Activated CD8-positive, alpha-beta memory T cell treated with anti-CD3 and anti-CD28 coated beads, Interleukin-2, amount 50 U/mL, for 4 hours (primary cell): ENCODE measurements at places on chromosomes 5 and 9.

- DNase-seq: no peak
Measured at GRCh38 chr5:78355561-78355960, 4.9 kb upstream of the SCAMP1 start.

- no peak for DNase-seq
Measured at GRCh38 chr5:142749321-142749720, 20.9 kb upstream of the ARHGAP26 start.

DNA sequence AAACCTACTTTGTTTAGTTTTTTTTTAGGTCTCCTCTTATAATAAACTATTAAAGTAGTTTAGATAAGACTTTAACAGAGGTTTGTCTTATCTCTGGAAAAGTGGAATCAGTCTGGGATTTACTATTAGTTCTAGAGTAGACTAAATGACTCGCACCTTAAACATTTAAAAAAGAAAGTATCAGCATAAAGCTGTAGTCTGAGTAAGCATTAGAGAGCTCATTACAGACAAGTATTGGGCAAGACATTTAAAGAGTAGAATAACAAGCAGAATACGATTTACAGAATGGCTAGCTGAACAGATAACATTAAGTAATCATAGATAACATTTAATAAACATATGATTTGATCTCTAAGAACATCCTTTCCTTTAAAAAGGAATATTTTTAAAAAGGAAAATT, 226.0 kb upstream of the DMAC1 start:
- no peak for DNase-seq

DNA sequence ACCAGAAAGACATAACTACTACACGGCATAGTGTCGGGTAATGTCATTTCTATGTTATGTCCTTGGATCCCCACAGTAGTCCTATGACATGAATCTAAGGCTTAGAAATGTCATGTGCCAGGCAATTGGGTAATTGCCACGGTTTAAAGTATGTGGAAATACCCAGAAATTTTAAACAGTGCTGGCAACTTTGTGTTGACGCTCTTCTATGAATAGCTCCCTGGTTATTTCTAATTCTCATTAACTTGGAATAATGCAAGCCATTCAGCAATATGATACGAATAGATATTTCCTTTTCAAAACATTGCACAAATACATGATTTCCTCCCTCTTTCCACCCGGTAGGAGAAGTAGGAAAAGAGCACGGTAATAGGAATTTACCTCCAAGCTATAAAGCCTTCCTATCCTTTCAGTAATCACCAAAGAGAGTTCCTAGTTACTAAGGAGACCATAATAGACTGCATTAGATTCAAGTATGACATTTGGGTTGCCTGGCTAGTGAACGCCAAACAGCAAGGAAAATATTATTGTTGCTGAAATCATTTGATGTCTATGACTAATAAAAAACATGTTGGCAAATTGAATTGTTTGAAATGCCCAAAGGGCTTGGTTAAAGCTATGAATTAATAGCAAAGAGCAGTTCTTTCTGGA, 168.4 kb downstream of the CCDC192 start:
- no peak for DNase-seq
